Type B pancreatic cell (in vitro differentiated cells): ENCODE measurements at places on chromosomes 3 and 15. TPM values are rescaled to one million over a fixed set of nuclear protein-coding genes. Genes with fewer than 3 reads are reported as not detected.
A peak's percentile ranks its signal among the peaks of the same experiment; 100 is the strongest.

Gene C3orf22
- total RNA-seq = not detected in 2 replicates

Gene ZFYVE19
- total RNA-seq = 31.6 and 45.0 TPM in 2 replicates

Gene NPHP3
- total RNA-seq = 9.1 and 22.4 TPM in 2 replicates

DNA sequence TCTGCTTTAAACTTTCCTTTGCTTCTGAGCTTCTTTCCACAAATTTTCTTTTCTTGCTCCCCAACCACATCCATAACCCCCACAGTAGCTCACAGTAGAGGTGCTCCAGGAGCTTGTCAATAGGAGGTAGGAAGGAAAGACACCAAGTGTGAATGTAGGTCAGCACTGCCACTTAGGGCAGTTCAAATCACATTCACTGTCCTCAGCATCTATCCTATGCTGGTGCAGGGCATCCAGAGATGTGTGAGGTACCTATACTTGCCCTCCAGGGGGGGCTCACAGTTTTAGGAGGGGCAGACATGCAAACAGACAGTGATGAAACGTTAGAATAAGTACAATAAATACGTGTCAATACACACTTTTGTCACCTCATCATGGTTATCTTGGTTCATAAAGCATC is 1.5 kb upstream of the SPSB4 start:
- H3K4me3 ChIP-seq = peak overlapping the region; percentile 90
- DNase-seq = no peak
- H3K27ac ChIP-seq = no peak overlapping the region
- peaks cover 51% of the 10 kb centered on the region for H3K27me3 ChIP-seq

DNA sequence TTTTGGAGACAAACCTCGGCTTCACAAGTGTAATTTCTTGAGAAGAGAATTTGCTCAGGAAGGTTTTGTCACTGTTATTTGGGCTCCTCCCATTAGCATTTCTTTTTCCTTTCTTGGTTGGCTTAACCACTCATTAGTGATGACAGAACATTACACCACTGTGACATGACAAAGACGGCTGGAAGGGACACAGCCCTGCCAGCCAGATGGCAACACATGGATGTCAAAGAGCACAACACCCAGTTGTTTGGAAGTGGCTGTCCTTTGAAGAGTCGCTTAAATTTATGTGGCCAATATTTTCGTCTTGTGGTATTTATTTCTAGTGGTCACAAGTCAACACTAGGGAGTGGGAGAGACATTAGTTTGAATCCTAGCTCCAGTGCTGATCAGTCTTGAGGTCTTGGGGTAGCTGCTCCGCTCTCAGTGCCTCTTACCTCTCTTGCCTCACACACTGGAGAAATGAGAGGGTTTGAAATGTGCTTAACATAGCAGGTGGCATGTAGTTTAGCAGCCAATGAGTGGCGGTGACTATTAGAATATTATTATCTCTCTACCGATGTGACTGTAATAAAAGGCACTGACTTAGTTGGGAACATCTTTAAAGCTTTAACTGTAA is 92.8 kb downstream of the FRMD4B start:
- H3K27ac ChIP-seq = no peak overlapping the region
- no peak overlapping the region for H3K4me3 ChIP-seq
- H3K36me3 ChIP-seq = no peaks in the 10 kb centered on the region
- peaks cover 70% of the 10 kb centered on the region for H3K4me1 ChIP-seq
- no peak for DNase-seq

DNA sequence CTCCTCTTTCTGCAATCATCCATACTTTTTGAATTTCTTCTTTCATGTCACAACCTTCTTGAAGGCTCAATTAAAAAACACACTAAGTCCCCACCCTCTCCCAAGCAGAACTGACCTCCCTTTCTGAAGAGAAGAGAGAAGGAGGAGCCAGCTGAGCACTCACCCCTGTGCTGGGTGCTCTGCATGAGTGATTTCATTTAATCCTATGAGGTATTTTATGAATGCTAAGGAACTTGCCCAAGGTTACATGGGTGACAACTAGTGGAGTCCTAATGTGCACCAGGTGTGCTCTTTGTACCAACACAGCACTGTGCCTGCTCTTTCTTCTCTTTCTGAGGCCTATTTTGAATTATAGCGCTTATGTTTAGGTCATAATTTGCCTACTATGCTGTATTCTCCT is 135.6 kb downstream of the DUT start:
- H3K4me1 ChIP-seq = no peaks in the 10 kb centered on the region
- no peak for DNase-seq
- peaks cover 20% of the 10 kb centered on the region for H3K36me3 ChIP-seq
- no peaks in the 10 kb centered on the region for H3K27me3 ChIP-seq
- no peak overlapping the region for H3K27ac ChIP-seq

GRCh38 chr15:74302821-74303359 is 64.6 kb downstream of the CYP11A1 start:
- no peak for DNase-seq
- H3K27ac ChIP-seq = peak overlapping the region; percentile 67
- peaks cover 67% of the 10 kb centered on the region for H3K27me3 ChIP-seq
- no peaks in the 10 kb centered on the region for H3K36me3 ChIP-seq
- H3K4me1 ChIP-seq = peaks cover 72% of the 10 kb centered on the region

- peaks cover 10% of the 10 kb centered on the region for H3K4me1 ChIP-seq
- no peak for DNase-seq
- H3K36me3 ChIP-seq = peaks cover 4% of the 10 kb centered on the region
- H3K27me3 ChIP-seq = no peaks in the 10 kb centered on the region
Observed at GRCh38 chr3:190108804-190109203, 11.9 kb downstream of the P3H2 start.

DNA sequence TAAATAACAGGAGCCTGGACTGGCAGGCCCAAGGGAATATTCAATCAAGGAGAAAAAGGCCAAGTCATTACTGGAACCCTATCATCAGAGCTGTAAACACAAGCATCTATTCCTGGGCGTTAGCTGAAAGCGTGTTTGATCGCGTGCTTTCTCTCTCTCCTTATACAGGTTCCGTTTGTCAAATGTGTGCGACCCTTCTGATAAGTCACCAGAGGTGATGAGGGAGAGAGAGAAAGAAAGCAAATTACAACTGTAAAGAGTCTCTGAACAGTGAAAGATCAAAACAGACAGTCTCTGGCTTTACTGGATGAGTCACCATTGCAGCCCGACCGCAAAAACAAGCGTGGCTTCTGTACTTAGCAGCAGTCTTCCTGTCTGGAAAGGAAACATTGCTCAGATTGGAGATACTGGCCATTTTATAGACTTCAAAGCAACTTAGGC is 39.5 kb upstream of the TPRG1 start:
- peaks cover 4% of the 10 kb centered on the region for H3K36me3 ChIP-seq
- no peaks in the 10 kb centered on the region for H3K27me3 ChIP-seq
- H3K27ac ChIP-seq = peak overlapping the region; percentile 83
